ENCODE measurements at places on chromosomes 6 and 20. TPM values are rescaled to one million over a fixed set of nuclear protein-coding genes. Genes with fewer than 3 reads are reported as not detected.

- no peak for DNase-seq
- H3K36me3 ChIP-seq: no peaks in the 10 kb centered on the region
- H3K4me1 ChIP-seq: no peaks in the 10 kb centered on the region
- H3K4me3 ChIP-seq: no peak overlapping the region
These were observed 106.8 kb upstream of the PDE10A start for GRCh38 chr6:165769884-165770283.

DNA sequence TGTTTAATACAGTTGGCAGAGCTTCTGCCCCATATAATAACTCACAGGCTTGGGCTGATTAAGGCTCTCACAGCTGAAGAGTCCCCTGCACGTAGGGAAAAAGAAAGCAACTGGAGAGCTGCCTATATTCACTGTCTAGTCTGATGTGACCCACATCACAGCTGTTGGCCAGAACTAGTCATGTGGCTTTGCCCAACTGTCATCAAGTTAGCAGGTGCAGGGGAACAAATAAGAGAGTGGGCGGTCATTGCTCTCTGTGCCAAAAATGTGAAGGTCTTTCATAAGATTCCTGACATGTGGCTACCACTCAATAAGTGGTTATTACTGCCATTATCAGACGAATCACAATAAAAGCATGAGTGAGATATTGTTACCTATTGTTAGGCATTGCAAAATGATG lies 665.2 kb downstream of the DOK5 start:
- no peak overlapping the region for H3K27ac ChIP-seq
- no peaks in the 10 kb centered on the region for H3K27me3 ChIP-seq
- no peak overlapping the region for H3K4me3 ChIP-seq
- no peak for DNase-seq

GRCh38 chr20:15336536-15336935 lies 999.1 kb upstream of the FLRT3 start:
- DNase-seq: no peak
- no peaks in the 10 kb centered on the region for H3K27me3 ChIP-seq
- H3K4me3 ChIP-seq: no peak overlapping the region
- H3K27ac ChIP-seq: no peak overlapping the region
- no peaks in the 10 kb centered on the region for H3K36me3 ChIP-seq
- H3K4me1 ChIP-seq: no peaks in the 10 kb centered on the region

DNA sequence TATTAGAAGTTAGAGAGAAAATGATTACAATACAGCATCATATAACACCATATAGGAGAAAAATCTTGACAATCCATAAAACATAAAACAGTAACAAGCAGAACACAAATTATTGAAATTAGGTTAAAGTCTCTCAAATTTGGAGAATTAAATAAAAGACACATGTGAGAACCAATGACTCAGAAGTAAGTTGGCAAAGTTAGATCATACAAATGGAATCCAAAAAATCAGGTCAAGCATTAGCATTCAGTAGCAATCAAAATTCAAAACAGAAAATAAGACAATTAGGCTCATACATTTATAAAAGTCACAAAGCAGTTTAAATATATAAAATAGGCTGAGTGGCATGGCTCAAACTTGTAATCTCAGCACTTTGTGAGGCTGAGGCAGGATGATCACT lies 775.6 kb downstream of the PHF3 start:
- no peak overlapping the region for H3K4me3 ChIP-seq
- DNase-seq: no peak
- H3K27me3 ChIP-seq: no peaks in the 10 kb centered on the region
- H3K27ac ChIP-seq: no peak overlapping the region

GRCh38 chr6:8829796-8830195 lies 394.5 kb upstream of the SLC35B3 start:
- no peak overlapping the region for H3K4me3 ChIP-seq
- H3K4me1 ChIP-seq: no peaks in the 10 kb centered on the region
- no peak overlapping the region for H3K27ac ChIP-seq
- DNase-seq: no peak

- H3K36me3 ChIP-seq: no peaks in the 10 kb centered on the region
- DNase-seq: no peak
- no peak overlapping the region for H3K4me3 ChIP-seq
- no peaks in the 10 kb centered on the region for H3K27me3 ChIP-seq
These were observed 207.0 kb downstream of the SYNDIG1 start for GRCh38 chr20:24676353-24676977.

DNA sequence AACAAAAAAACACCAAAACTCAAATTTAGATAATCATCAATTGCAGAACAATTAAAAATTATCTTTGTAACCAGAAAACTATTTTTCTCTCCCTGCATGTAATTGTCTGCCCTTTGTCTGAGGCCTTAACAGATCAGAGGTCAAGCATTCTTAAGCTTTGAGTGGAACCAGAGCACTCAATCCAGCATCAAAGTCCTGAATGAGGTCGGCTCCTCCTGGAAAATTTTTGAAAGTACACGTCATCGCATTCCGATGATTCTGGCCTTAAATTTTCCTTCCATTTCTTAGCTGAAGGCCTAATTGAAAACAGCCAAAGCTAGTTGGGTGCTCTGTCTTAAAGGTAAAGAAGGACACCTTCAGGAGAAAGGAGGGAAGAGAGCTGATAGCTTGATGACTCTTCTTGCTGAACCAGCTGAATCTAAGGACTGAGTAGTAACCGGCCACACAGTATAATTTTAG lies 510.2 kb upstream of the SULF2 start:
- no peak for DNase-seq
- no peaks in the 10 kb centered on the region for H3K4me1 ChIP-seq
- H3K27ac ChIP-seq: no peak overlapping the region
- no peak overlapping the region for H3K4me3 ChIP-seq

- no peaks in the 10 kb centered on the region for H3K27me3 ChIP-seq
- DNase-seq: no peak
- H3K4me3 ChIP-seq: no peak overlapping the region
These were observed 171.4 kb downstream of the MYLK4 start for GRCh38 chr6:2579241-2579761.

DNA sequence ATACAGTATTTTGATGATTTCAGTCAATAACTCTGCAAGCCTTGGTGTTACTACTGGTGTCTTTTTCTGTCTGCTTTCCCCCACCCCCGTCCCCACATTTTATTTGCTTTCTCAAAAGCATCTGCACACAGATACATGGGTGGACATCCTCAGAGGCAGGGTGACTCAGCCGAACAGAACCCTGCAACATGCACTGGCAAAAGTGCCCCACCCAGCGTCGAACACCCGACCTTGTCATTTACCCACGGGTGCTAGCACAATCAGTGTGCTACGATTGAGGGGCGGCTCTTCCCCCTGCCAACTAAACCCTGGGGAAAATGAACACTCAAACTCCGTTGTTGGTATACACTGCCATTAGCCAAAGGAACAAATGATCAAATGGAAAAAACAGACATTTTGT lies 115.9 kb upstream of the NAA20 start:
- no peaks in the 10 kb centered on the region for H3K36me3 ChIP-seq
- DNase-seq: no peak
- H3K27ac ChIP-seq: no peak overlapping the region
- H3K4me1 ChIP-seq: no peaks in the 10 kb centered on the region
- no peak overlapping the region for H3K4me3 ChIP-seq

- H3K27me3 ChIP-seq: no peaks in the 10 kb centered on the region
- no peak for DNase-seq
- no peaks in the 10 kb centered on the region for H3K36me3 ChIP-seq
- H3K4me1 ChIP-seq: no peaks in the 10 kb centered on the region
These were observed 24.7 kb upstream of the PYGB start for GRCh38 chr20:25223179-25223661.

- peaks cover 15% of the 10 kb centered on the region for H3K4me1 ChIP-seq
- no peak overlapping the region for H3K27ac ChIP-seq
- no peaks in the 10 kb centered on the region for H3K27me3 ChIP-seq
- H3K4me3 ChIP-seq: no peak overlapping the region
- no peak for DNase-seq
These were observed 100.3 kb upstream of the TNFAIP3 start for GRCh38 chr6:137766596-137767370.

GRCh38 chr6:155013457-155013876 lies 18.4 kb downstream of the TIAM2 start:
- H3K36me3 ChIP-seq: no peaks in the 10 kb centered on the region
- H3K27ac ChIP-seq: no peak overlapping the region
- no peaks in the 10 kb centered on the region for H3K4me1 ChIP-seq

- H3K4me1 ChIP-seq: no peaks in the 10 kb centered on the region
- H3K27ac ChIP-seq: no peak overlapping the region
- DNase-seq: no peak
- no peak overlapping the region for H3K4me3 ChIP-seq
These were observed 4.5 kb upstream of the TREM2 start for GRCh38 chr6:41167173-41167963.

DNA sequence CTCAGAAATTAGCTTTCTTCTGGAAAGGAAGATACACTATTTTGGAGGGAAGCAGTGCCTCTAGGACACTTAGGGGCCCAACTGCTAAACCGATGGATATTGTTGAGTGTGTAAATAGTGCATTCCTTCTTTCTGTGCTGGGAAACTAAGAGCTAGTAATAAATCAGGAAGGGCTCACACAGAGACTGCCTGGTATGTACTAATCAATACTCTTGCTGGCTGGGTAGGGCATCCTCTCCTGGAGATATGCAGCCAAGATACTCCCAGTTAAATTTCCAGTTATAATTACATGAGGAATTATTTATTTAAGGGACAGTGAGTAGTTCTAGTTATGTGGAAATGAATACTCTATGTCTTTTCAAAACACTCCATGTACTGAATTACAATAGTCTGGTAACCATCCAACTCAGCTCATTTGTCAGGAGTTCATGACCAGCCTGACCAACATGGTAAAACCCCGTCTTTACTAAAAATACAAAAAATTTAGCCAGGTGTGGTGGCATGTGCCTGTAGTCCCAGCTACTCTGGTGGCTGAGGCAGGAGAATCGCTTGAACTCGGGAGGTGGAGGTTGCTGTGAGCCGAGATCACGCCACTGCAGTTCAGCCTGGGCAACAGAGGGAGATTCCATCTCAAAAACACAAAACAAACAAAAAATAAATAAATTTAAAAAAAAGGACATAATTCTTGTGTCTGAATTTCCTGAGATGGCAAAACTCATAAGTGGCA lies 100.0 kb downstream of the OR2B2 start:
- no peaks in the 10 kb centered on the region for H3K27me3 ChIP-seq
- no peak for DNase-seq
- H3K36me3 ChIP-seq: no peaks in the 10 kb centered on the region
- peaks cover 17% of the 10 kb centered on the region for H3K4me1 ChIP-seq
- H3K4me3 ChIP-seq: no peak overlapping the region

DNA sequence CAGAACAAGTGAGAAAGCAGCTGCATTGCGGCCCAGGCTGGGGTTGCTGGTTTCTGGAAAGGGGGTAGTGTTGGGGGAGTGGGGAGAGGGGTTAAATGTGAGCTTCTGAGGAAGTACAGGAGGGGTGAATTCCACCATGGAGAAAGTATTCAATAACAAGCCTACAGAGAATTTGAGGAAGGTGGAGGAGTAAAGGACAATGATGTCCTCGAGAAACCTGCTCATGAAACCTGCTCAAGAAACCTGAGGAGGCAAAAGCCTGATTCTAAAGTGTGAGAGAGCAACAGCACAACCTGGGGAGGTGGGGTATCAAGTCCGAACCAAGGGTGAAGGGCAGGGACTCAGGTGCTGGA lies 138.3 kb upstream of the ESR1 start:
- no peaks in the 10 kb centered on the region for H3K36me3 ChIP-seq
- DNase-seq: no peak
- H3K4me1 ChIP-seq: no peaks in the 10 kb centered on the region
- no peak overlapping the region for H3K4me3 ChIP-seq

- DNase-seq: peak; percentile 51
- peaks cover 7% of the 10 kb centered on the region for H3K36me3 ChIP-seq
- no peak overlapping the region for H3K4me3 ChIP-seq
- H3K27me3 ChIP-seq: no peaks in the 10 kb centered on the region
These were observed 42.5 kb downstream of the EIF2S2 start for GRCh38 chr20:34069341-34070078.

- H3K27me3 ChIP-seq: no peaks in the 10 kb centered on the region
- no peak overlapping the region for H3K27ac ChIP-seq
- no peak for DNase-seq
These were observed 73.8 kb downstream of the HUS1B start for GRCh38 chr6:583116-583515.

DNA sequence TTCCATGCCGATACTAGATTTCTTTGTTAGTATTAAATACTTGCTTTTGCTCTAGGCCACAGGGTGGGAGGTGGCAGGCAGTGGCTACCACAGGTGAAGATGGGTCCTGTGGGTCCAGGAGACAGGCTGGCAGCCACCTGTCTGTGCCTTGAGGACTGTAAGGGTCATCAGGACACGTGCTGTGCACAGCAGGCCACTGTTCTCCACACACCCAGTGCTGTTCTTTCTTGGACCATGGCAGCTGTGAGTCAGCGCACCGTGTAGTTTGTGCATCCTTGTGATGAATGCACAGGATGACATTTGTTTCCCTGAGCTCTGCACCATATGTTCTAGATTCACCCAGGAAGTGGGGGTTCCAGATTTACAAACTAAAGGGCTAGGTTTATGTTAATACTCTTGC lies 317.0 kb downstream of the ZFAND3 start:
- no peak overlapping the region for H3K4me3 ChIP-seq
- no peaks in the 10 kb centered on the region for H3K4me1 ChIP-seq
- no peaks in the 10 kb centered on the region for H3K27me3 ChIP-seq

DNA sequence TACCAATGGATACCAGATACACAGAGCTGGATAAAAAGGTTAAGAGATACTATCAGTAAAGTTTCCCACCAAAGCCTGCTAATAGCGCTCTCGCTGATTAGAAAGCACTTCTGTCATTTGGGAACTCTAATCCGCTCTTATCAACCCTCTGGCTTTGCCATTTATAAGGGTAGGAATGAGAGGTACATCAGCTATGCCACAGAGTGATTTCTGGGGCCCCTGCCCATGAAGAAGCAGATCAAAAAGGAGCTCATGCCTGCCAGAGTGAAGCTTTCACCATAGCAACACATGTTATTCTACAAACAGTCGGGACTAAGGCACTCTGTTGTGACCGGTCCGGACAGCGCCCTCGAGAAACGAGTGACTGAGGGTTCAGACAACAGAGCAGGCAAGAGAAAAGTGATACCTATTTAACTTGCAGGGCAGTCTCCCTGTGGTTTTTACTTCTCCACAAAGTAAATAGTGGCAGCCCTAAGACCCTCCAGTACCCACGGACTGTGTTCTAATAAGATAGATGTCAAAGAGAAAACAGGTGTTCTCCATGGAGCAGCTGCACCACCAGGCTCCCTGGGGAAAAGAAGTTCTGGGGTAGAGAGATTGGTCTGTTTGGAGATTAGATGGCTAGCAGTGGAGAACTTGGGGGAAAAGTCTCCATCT lies 5.6 kb downstream of the TRAM2 start:
- no peak for DNase-seq
- no peak overlapping the region for H3K4me3 ChIP-seq
- no peaks in the 10 kb centered on the region for H3K27me3 ChIP-seq
- H3K36me3 ChIP-seq: no peaks in the 10 kb centered on the region
- no peak overlapping the region for H3K27ac ChIP-seq

Gene RBM24
- polyA plus RNA-seq: not detected

Gene ROMO1
- polyA plus RNA-seq: 269 TPM

Gene SUMO4
- polyA plus RNA-seq: 2.0 TPM

Gene MLN
- polyA plus RNA-seq: not detected

Gene DDX39B
- polyA plus RNA-seq: 106 TPM

Gene OTOR
- polyA plus RNA-seq: not detected

Gene ERVFRD-1
- polyA plus RNA-seq: 0.33 TPM

Gene HAO1
- polyA plus RNA-seq: not detected
